ENCODE measurements at places on chromosomes 16 and 17.
A peak's percentile ranks its signal among the peaks of the same experiment; 100 is the strongest.

DNA sequence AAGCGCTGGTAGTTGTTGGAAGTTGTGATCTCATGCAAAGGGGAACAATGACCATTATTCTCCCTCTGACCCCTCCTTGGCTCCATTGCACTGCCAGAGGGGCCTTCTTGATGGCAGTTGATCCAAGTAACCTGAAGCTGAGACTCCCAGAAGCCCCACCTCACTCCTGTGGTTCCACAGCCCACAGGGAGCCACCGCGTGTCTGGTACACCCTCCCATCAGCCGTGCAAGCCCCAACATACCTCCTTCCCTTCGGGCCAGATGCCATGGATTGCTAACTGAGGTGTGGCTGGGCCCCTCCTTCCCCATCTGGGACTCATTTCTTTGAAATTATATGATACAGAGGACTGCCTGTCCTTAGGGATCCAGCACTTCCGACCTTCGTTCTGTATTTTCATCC is 17.8 kb downstream of the SAP30BP start:
- DNase-seq = no peak

DNA sequence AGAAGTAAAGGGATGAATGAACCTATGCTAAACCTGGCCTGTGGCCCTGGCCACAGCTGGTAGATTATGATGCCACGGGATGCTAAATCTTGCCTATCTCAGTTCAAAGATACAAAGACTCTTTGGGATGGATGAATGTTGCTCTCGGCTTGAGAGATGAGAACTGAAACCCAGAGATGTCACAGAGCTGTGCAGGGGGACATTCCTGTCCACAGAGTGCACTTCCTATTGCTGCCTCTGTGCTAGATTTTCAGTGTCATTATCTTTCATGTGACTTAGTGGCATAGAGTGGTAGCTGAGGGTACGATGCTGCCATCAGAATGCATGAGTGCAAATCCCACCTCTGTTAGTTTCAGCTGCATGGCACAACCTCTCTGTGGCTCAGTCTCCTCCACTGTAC is 2.3 kb upstream of the MT1M start:
- no peak for DNase-seq

DNA sequence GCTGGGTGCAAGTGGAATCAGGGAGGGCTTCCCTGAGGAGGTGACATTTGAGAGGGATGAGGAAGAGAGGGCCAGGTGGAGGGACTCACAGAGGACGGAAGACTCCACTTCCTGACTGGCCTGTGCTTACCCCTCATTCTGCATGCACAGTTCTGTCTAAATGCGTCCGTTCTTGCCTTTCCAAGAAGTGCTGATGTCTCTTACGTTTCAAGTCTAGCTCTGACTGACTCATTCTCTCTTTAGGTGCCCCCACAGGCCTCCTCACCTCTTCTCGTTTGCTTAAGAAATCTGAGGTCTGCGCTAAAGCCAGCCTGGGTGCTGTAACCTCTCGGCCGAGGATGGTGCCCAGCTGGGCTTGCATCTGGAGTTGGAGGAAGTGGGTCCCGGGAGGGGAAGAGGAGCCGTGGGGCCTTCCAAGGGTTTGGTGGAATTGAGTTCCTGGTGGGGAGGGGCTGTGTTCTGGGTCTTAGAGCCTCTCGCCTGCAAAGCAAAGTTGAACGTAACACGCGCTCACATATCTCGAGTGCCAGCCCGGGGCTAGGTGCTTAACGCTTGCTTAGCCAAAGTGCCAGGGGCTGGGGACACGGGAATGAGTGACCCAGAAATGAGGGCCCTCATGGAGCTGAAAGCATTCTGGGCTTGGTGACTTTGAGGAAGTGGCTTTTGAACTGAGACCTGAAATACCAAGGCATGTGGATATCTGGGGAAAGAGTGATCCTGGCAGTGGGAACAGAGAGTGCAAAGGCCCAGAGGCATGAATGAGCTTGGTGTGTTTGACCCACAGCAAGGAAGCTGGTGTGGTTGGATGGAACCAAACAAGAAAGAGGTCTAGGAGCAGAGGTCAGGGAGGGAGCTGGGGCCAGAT is 4.8 kb downstream of the IL4R start:
- DNase-seq = peak; percentile 35

DNA sequence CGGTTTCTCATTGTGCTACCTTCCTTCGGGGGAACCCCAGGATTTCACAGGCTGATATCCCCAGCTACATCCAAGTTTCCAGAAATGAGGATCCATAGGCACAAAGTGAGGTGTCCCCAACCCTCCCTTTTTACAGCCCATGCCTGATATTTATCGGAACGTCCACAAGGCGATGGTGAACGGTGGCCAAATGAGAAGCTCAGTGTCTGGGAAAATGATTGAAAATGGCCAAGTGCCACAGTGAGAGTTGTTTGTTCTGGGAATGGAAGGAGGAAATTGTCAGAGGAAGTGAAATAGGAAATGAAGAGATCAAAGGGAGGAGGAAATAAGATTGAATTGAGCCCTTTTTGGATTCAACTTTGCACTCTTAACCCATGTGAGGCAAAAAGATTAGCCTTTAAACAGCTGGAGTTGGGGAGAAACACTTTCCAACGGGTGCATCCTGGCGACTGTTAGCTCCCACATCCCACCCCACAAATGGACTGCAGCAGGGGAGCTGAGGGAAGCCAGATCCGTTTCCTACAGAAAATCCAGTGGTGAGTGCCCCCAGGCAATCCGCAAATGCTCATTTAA is 294.4 kb upstream of the IRX5 start:
- no peak for DNase-seq

GRCh38 chr16:68744744-68745280 is 7.7 kb downstream of the CDH1 start:
- DNase-seq = no peak

- no peak for DNase-seq
These were observed 60.0 kb downstream of the HS3ST3B1 start for GRCh38 chr17:14360856-14361255.

- DNase-seq = no peak
These were observed 8.8 kb upstream of the CPNE2 start for GRCh38 chr16:57083485-57084126.

- DNase-seq = peak; percentile 3
These were observed 426.7 kb upstream of the MAF start for GRCh38 chr16:80027007-80027965.

DNA sequence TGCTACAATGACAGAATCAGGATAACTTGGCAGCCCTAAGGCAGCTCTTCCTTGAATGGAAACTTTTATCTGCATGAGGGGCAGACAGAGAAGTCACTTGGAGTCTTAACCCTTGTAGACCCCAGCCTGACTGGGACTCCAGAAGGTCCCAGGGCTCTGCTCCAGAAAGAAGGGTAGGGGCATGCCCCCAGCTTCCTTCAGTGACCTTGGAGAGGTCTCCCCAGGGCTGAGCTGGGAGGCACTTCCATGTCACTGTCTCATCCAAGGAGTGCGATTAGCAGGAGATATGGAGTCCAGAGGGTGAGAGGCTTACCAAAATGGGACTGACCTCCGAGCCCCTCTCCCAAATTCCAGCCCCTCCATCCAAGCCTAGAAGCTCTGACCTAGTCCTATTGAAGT is 3.4 kb upstream of the NLRC5 start:
- no peak for DNase-seq

GRCh38 chr17:43330876-43331639 is 67.7 kb upstream of the ARL4D start:
- DNase-seq = no peak

DNA sequence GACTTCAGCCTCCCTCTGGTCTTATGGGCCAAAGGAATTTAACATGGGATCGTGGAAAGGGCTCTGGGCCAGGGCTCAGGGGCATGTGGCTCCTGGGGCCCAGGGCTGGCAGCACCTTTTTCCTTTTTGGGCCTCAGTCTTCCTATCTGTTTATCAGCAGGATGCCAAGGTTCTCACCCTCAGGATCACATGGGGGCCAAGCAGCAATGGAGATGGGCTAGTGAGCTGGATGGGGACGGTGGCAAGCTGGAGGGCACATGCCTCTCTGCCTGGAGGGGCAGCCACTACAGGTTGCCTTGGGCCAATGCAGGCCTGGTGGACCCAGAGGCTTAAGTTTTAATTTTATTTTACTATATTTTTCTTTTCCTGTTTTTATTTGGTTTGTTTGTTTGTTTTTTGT is 95.4 kb downstream of the CYLD start:
- no peak for DNase-seq

DNA sequence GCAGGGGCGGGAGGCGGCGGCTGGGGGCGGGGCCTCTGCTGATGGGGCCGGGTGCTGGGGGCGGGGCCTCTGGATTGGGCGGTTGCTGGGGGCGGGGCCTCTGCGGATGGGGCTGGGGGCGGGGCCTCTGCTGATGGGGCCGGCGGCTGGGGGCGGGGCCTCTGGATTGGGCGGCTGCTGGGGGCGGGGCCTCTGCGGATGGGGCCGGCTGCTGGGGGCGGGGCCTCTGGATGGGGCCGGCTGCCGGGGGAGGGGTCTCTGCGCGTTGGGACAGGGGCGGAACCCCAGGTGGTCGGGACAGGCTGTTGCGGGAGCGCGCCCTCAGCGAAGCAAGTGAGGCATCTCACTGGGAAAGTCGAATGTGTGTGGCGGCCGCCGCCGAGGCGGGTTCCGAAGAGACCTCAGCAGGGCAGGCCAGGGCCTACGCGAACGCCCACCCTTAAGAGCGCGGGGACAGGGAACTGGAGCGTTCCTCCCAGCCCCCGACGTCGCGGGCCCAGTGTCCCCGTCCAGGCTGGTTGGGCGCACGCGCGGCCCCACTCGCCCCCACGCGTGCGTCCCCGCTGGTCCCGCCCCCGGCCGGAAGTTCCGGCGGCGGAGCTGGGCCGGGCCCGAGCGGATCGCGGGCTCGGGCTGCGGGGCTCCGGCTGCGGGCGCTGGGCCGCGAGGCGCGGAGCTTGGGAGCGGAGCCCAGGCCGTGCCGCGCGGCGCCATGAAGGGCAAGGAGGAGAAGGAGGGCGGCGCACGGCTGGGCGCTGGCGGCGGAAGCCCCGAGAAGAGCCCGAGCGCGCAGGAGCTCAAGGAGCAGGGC is at the start of gene STUB1:
TSS of gene STUB1 (plus strand) at position 597 of the 811 bp plus-strand sequence. CDS start at position 713, 116 bp downstream.
- DNase-seq = peak; percentile 83

GRCh38 chr17:14622615-14623101 is 321.8 kb downstream of the HS3ST3B1 start:
- DNase-seq = no peak

- DNase-seq = no peak
These were observed 65.0 kb downstream of the MRM3 start for GRCh38 chr17:846901-847843.

- no peak for DNase-seq
These were observed 370.0 kb downstream of the HS3ST3B1 start for GRCh38 chr17:14670861-14671260.

- no peak for DNase-seq
These were observed 20.5 kb downstream of the SLC7A6 start for GRCh38 chr16:68284847-68285246.
